Activated T-helper 1 cell treated with anti-CD3 and anti-CD28 coated beads, Interleukin-2, amount 50 U/mL, for 16 hours (primary cell): ENCODE measurements at places on chromosomes 7 and 10.

GRCh38 chr10:124285587-124286527 lies 132.9 kb downstream of the OAT start:
- no peak for DNase-seq

DNA sequence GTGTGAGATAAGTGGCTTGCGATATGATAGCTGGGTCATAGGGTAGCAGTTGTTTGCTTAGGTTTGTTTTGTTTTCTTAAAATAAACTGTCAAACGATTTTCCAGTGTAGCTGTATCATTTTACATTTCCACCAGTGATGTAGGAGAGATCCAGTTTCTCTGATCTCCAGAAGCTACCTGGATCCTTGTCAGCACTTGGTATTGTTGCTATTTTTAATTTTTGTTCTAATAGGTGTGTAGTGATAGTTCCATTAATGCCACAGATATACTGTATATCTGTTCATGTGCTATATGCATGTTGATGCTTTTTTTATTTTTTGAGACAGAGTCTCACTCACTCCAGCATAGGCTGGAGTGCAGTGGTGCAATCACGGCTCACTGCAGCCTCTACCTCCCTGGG lies 44.4 kb downstream of the GOLGA7B start:
- no peak for DNase-seq

DNA sequence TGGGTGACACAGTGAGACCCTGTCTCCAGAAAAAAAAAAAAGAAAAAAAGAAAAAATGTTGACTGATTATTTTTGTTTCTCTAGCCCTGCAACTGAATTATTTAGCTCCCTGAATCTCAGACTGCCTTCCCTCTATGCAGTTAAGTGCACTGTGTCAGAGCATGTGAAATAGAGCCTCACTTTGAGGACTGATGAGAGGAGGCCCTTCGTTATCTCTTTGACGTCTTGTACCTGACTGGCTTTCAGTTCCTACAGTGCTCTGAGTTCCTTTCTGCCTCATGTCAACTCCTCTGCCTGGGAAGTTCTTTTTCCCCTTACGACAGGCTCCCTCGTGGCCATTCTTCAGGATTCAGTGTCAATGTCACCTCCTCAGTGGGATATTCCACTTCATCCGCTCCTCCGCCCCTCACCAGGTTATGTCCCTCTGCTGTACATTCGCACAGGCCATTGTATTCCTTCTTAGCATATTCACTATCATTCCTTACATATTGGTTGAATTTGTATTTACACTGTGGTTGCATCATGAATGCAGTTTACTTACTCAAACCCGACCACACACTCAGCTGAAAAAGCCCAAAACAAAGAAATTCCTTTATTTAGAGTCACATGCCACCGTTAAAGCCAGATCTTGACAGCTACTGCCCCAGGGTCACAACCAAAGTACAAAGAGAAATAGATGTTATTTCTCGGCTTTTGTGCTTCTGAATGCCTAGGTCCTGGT lies 18.1 kb upstream of the CAMK2G start:
- DNase-seq = no peak

DNA sequence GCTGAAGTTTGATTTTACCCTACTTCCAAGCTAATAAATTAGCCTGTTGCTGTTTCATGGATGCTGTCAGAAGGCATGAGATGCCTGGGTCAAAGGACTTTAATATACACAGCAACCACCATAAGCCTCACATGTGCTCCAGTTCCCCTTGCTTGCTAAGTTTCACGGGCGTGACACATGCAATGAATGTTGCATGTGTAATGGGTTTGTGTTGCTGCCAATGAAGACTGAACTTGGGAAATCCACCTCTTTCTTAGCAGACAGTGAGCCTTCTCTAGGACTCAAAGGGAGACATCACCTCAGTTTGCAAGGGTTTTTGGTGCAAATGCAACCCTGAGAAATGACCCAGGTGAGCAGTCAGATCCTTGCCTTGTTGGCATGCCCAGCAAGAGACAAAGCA lies 505.5 kb upstream of the PODXL start:
- no peak for DNase-seq

- no peak for DNase-seq
Observed at GRCh38 chr7:71491336-71491735, 359.4 kb downstream of the GALNT17 start.

DNA sequence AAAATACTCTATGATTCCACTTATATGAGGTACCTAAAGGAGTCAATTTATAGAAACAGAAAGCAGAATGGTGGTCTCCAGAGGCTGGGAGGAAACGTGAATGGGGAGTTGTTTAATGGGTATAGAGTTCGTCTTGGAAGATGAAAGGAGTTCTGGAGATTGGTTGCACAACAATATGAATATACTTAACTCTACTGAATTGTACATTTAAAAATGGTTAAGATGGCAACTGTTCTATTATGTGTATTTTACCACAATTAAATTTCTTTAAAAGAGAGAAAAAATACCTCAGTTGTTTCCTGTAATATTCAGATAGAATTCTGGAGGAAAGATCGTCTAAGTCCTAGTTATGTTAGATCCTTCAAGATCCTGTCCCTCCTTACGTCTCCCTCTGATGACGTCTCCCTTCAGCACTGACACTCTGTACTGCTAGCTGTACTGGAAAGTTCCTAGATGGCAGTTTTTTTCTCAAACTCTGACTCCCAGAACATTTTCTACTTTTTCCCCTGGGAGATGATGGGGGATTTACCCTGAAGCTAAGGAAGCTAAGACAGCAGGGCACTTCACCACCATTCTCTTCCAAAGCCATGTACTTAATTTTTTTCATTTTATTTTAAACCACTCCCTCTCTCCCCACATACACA lies 53.2 kb upstream of the CAV2 start:
- DNase-seq = no peak

- DNase-seq = no peak
Observed at GRCh38 chr7:16813232-16813616, 8.4 kb upstream of the AGR2 start.

- DNase-seq = no peak
Observed at GRCh38 chr7:14855033-14855794, 47.3 kb downstream of the DGKB start.

GRCh38 chr7:120793213-120793936 lies 64.6 kb downstream of the TSPAN12 start:
- DNase-seq = no peak

DNA sequence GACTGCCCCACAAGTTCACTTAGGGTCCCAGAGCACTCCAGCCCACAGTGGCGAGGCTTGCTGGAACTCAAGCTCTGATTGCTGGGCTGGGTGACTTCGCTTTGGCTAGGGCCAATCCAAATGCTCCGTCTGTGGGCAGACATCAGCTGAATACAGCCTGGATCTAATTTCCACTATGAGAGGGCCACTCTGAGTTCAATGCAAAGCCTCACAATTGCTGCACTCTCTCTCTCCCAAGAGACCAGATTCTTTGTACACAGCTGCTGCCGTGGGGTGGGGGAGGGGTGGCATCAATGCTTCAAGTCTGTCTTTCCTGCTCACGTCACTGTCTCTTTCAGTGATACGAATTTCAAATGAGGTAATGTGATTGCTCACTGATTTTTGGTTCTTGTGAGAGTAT lies 47.3 kb upstream of the BPGM start:
- DNase-seq = no peak

- DNase-seq = no peak
Observed at GRCh38 chr10:123297175-123297574, 143.0 kb downstream of the BUB3 start.

DNA sequence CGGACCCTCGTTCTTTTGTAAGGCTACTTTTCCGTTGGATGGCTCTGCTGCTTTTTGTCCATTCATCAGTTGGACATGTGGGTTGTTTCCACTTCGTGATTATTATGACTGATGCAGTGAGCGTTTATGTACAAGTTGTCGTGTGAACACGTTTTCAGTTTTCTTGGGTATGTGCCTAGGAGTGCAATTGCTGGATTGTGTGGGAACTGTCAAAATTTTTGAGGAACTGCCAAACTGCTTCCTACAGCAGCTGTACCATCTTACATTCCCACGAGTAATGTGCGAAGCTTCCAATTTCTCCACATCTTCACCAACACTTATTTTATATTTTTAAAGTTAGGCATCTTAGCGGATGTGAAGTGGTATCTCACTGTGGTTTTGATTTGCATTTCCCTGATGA lies 10.4 kb downstream of the FKBP6 start:
- no peak for DNase-seq

DNA sequence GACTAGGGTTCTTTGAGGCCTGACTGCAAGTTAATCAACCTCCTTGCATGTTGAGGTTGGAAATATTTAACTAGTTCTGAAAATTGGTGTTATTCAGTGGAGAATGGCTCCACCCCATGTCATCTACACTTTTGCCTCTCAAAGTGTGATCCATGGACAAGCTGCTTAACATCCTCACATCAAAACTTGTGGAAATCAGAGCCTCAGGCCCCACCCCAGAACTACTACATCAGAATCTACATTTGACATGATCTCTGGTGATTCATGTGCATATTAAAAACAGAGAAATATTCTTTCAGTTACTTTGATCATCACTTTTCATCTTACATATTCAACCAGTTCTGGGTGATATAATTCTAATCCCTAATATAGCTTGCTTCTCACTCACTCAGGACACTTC lies 632.9 kb downstream of the ARL4A start:
- DNase-seq = no peak

DNA sequence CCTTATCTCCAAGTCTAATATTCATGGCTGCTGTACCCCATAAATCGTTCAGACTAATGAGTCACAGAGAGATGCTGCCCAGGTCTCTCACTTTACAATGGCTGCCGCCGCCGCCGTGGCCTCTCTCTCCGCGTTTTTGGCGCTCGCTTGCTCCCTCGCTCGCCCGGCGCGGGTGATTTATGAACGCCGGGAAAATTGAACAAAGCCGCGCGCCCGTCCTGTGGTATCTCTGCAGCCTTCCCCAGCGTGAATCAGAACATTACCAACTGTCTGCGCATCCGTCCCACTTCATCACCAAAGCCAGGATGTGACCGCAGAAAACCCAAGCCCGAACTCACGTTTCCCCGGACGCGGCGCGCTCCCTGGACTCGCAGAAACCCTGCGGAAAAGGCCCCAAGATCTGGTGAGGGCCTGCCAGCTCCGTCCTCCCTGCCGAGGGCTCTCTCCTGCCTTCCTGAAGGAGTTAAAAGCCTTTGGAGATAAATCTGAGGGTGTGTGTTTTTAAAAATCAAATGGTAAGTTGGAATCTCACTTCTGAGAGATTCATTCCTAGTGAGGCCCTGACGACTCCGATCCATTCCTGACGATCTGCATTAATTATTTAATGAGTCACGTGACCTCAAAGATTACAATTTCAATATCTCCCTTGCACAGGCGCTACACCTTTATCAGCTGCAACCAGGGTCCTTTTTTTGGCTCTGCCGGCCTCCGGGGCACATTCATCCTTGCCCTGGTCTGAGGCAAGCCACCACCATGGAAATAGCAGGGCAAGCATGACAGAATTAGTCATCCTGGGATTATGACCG lies 6.3 kb downstream of the HOXA4 start:
- DNase-seq = no peak

- no peak for DNase-seq
Observed at GRCh38 chr10:89523274-89523673, 12.1 kb downstream of the SLC16A12 start.

- no peak for DNase-seq
Observed at GRCh38 chr10:18710201-18710653, 51.0 kb downstream of the ARL5B start.
